ENCODE measurements at places on chromosomes 1 and 21.

- DNase-seq: no peak
These were observed 618 bp downstream of the SH3BGR start for GRCh38 chr21:39452207-39452969.

DNA sequence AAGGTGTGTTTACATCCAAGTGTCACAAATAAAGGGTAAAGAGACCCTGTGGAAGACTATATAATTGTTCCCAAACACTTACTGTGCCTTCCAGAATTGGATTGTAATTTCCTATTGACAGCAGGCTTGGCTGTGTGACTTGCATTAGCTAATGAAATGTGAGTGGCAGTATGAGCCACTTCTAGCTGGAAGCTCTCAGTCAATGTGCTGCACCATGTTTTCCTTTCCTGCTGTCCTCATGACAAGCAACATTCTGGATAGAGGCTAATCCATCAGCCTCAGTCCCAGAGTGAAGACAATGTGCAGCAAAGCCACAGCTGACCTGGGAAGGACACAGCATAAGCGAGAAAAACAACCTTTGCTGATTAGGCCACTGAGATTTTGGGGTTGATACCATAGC, 5.9 kb upstream of the FOXJ3 start:
- no peak for DNase-seq

GRCh38 chr1:230469271-230469670, 43.1 kb upstream of the PGBD5 start:
- no peak for DNase-seq

GRCh38 chr1:151949371-151950193, 40.3 kb upstream of the THEM4 start:
- no peak for DNase-seq

DNA sequence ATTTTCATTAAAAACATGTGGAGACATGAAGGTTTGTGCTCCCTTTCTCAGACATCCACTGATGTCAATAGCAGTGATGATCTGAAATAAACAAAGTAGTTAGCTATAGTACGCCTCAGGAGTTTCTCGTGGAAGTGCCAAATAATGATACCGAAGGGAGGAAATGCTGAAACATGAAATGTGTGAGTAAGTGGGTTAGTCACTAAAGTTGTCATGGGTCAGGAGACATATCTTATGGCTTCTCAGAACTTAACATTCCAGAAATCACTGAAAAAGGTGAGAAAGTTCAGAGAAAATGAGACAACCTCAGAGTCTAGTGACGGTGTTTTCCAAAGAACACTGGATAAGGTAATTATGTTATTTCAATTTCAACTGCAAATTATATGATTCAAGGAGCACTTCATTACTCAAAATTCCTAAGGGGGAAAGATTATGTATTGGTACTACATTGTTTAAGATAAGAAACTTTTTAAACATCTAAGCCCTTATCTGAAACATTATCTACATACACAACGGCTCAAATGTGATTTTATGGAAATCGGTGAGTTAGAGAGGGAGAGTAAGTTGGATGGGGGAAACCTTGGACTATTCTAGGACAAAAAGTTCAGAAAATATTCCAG, 20.6 kb downstream of the NIBAN1 start:
- no peak for DNase-seq

DNA sequence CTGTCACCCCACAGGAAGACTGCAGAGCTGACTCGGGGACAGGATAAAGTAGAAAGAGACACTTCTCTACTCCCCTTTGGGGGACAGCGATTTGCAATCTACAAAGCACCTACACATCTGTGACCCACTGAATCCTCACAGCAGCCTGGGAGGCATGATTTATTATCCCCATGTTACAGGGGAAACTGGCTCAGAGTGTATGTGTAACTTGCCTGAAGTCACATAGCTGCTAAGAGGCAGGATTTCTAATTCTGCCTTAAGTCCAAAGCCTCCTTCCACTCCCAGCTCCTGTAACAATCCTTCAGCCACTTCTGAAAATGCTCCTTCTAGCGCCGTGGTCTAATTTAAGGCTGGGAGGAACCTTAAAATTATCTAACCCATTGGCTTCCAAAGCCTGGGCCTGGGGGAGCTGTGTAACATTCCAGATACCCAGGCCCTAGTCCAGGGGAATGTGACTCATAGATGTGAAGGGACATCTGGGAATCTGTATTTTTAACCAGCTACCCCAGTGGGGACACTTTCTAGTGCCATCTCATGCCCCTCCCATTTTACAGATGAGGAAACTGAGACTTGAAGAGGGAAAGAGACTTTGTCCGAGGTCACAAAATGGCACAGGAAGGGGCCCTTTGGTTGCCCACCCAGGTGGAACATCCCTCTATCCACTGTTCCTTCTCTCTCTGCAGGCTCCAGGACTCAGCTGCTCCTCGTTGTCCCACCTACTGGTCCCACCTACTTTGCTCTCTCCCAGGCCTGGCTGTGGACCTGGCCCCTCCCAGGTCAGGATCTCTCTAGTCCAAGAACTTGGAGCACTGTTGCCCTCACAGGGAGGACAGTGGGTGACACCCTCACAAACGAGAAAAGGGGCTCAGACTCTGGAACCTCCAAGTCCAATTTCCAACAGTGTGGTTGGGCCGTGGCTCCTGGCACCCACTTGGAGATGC, 48.9 kb downstream of the AHDC1 start:
- DNase-seq: no peak
